ENCODE measurements at places on chromosomes 5 and 9. TPM values are rescaled to one million over a fixed set of nuclear protein-coding genes. Genes with fewer than 3 reads are reported as not detected.
A peak's percentile ranks its signal among the peaks of the same experiment; 100 is the strongest.

DNA sequence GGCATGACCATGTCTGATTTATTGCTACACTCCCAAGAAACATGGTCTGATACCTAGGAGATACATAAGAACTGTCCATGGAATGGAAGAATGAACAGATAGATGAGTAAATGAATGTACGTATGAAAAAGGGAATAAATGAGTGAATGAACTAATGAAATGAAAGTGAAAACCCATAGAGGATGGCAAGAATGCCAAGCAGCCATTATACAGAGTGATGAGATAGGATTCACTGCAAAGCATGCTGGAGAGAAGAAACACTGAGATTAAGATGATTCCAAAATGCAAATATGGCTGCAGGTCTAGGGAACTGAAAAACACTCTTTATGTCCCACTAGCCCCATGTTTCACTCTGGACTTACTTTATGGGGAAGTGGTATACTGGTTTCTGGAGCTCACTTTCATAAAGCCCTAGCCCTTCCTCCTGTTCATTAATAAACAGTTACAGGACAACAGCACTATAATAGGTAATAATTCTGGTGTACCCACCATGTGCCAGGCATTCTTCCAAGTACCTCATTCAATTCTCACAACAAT is 170.3 kb upstream of the RAD23B start:
- no peak for DNase-seq

The OR13D1 gene
- total RNA-seq = not detected

GRCh38 chr5:152264645-152265254 is 140.3 kb downstream of the NMUR2 start:
- no peak for DNase-seq

DNA sequence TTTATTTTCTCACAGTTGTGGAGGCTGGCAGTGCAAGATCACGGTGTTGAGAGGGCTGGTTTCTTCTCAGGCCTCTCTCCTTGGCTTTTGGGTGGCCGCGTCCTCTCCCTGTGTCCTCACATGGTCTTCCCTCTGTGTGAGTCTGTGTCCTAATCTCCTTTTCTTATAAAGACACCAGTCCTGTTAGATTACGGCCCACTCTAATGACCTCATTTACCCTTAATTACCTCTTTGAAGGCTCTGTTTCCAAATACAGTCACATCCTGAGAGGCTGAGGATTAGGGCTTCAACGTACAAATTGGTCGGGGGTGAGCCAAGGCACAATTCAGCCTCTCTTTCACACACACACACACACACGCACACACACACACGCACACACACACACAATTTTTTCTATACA is 73.0 kb downstream of the UGCG start:
- no peak for DNase-seq

The GABBR2 gene
- total RNA-seq = not detected

DNA sequence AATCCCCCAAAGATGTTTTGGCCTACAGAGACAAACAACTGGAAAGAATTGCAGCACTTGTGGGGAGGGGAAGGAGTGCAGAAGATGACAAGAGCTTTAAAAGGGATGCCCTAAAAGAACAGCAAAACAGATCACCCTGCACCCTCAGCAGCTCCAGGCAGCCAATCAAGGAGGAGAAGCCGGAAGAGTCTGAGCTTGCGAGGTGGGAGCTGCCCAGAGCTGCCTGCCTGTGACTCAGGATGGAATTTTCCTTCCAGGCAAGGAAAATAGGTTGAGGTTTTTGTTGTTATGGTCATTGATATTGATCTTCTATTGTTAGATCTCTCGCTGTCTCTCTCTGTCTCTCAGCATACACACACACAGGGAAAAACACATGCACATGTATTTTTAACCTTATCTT is 70.3 kb upstream of the MAP1B start:
- no peak for DNase-seq

- peak; percentile 92 for DNase-seq
These were observed 10.1 kb downstream of the EEIG1 start for GRCh38 chr9:127970401-127971313.

- no peak for DNase-seq
These were observed 60.2 kb downstream of the FEM1C start for GRCh38 chr5:115484368-115484767.

DNA sequence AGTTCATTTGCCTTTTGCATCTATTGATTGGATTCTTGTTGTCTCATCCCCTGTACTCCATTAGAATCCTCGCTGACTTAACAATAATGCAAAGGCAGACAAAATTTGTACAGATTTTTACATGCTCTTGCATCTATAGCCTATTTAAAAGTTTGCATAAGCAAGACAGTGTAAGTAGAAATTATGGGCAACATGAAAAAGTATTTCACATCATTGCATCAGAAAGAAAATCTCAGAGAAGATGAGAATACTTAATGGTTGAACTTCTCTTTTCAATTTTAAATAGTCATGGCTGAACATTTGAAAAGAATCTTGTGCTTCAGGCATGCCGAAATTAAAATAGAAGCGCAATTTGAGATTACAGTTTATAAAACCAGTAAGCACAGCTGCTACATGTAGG is 226.4 kb downstream of the EFNA5 start:
- no peak for DNase-seq

GRCh38 chr5:44719856-44720255 is 88.9 kb upstream of the MRPS30 start:
- no peak for DNase-seq

DNA sequence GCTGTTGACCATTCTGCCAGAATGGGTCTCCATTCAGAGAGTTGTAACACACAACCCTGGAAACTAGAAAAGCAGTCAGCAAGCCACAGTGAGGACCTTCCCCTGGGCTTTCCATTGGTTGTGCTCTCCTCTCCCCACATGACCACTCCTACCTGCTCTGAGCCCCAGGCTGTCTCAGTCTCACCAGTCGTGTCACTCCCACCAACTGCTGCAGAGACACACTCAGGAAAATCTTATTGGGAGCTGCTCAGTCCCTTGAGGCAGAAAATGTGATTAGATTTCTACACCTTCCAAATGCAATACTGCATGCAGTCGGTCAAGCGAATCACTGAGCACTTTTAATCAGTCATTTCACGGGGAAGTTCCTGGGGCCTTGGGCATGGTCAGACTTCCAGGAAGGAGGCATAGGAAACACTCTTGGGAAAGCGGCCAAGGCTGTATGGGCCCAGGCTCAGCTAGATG is 284.2 kb upstream of the NMUR2 start:
- DNase-seq = no peak

The MCTP1 gene
- not detected for total RNA-seq

The CCDC192 gene
- not detected for total RNA-seq

DNA sequence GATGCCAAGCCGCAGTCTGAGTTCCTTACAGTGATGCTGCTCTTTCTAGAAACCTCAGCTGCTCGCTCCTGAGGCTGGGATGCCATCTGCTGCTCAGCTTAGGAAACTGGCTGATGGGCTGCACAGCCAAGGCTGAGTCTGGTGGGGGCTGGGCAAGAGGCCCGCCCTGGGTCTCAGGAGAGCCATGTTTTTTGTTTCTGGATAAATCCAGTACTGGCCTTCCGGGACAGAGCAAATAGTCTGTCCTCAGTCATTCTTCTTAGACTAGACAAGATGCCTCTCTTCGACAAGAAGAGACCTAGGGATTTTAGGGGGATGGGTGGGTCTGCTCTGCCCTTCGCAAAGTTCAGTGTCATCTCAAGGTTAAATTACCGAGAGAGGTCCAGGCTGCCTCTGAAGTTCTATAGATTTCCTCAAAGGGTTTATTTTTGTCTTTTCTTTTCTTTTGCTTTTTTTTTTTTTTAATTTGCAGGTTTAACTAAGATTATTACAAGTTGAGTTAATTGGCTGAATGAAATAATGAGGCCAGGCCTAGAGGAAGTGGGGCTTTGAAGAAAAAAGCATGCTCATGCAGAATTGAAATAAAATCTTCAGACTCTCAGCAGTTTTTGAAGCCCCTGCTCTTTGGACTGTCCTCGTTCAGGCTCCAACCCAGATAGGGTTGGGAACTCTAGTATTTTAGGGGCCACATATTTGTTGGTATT is 30.6 kb upstream of the MATR3 start:
- peak; percentile 90 for DNase-seq

- DNase-seq = no peak
These were observed 108.3 kb upstream of the PCA3 start for GRCh38 chr9:76655971-76656370.

Measured in activated CD4-positive, alpha-beta T cell treated with anti-CD3 and anti-CD28 coated beads, Interleukin-2, amount 10 ng/mL, durations not matched to agents 24 days and 14 days (primary cell).